Osteoblast (primary cell): ENCODE measurements at places on chromosomes 2 and 18. TPM values are rescaled to one million over a fixed set of nuclear protein-coding genes. Genes with fewer than 3 reads are reported as not detected.

DNA sequence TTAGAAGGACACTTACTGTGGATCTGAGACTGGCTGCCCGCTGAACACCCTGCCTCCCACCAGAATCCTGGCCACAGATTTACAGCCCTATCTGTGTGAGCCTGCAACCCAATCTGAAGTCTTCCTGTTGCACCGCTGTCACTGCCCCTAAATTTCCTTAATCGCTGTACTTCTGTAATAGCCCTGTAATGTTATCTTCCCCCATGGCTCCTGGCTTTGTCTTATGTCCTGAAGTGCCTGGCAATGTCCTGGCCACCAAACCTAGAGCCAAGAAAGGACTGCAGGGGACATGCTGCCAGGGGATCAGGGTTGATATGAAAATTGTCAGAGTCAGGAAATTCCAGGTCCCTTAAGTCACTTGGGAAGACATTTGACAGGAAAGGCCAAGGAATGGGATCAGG, 52.7 kb downstream of the FHOD3 start:
- peak overlapping the region; percentile 34 for H3K27ac ChIP-seq
- H3K27me3 ChIP-seq, result no peaks in the 10 kb centered on the region
- H3K4me3 ChIP-seq, result no peak overlapping the region
- no peak for DNase-seq

GRCh38 chr2:85061896-85062295, 71.3 kb upstream of the TCF7L1 start:
- no peak overlapping the region for H3K27ac ChIP-seq
- peaks cover 3% of the 10 kb centered on the region for H3K4me1 ChIP-seq
- peaks cover 31% of the 10 kb centered on the region for H3K27me3 ChIP-seq
- H3K36me3 ChIP-seq, result no peaks in the 10 kb centered on the region

DNA sequence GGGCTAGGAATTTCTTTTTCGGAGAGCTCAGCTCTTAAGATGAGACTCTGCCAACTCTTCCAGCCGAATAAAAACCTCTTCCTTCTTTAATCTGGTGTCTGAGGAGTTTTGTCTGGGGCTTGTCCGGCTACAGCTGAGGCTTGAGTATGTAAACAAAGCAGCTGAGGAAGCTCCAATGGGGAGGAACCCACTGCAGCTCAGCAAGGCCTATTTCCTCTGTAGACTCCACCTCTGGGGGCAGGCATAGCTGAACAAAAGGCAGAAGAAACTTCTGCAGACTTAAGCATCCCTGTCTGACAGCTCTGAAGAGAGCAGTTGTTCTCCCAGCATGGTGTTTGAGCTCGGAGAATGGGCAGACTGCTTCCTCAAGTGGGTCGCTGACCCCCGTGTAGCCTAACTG, 838.7 kb downstream of the CCDC85A start:
- H3K27ac ChIP-seq, result no peak overlapping the region
- no peak for DNase-seq
- no peak overlapping the region for H3K4me3 ChIP-seq
- H3K27me3 ChIP-seq, result no peaks in the 10 kb centered on the region

DNA sequence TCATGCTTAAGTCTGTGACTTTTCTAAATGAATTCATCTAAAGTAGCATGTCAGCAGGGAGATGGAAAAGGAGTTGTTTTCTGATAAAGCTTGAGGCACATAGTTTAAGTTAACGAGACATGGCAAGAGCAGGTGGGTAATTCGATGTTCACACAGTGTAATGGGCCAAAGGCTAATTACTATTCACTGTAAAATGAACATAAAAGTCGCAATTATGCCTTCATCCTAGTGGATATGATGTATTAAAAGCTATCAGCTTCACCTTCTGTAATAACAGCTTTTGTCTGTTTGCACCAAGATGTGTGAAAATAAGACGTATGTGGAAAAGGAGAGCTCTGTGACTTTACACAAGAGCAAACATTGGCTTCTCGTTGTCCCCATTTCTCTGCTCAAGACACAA, 94.2 kb upstream of the CDH20 start:
- H3K4me3 ChIP-seq, result no peak overlapping the region
- no peaks in the 10 kb centered on the region for H3K36me3 ChIP-seq
- no peak for DNase-seq
- no peaks in the 10 kb centered on the region for H3K4me1 ChIP-seq

DNA sequence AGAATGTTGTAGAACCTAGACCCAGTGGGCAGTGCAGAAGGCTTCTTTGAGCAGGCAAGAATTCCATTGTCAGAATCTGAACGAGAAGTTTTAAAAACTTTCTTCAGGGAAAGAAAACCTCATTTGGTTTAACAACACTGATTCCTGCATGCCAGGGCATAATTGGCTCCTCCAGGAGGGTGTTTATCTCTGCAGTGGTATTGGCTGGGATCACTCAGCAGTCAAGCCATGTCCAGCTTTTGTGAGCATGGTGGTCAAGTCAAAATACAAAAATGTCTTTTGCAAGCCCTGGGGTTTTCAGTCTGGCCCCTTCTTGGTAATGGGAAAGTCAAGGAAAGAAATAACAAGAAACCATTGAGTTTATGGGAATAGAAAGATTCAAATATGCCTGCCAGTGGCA, 28.3 kb downstream of the FHOD3 start:
- H3K4me3 ChIP-seq, result no peak overlapping the region
- H3K36me3 ChIP-seq, result no peaks in the 10 kb centered on the region
- no peaks in the 10 kb centered on the region for H3K27me3 ChIP-seq
- H3K4me1 ChIP-seq, result peaks cover 23% of the 10 kb centered on the region
- no peak overlapping the region for H3K27ac ChIP-seq

- no peak overlapping the region for H3K4me3 ChIP-seq
- no peak overlapping the region for H3K27ac ChIP-seq
- H3K27me3 ChIP-seq, result no peaks in the 10 kb centered on the region
- DNase-seq, result no peak
- H3K36me3 ChIP-seq, result no peaks in the 10 kb centered on the region
These were observed 183.5 kb upstream of the GCFC2 start for GRCh38 chr2:75894170-75894569.

- no peak overlapping the region for H3K4me3 ChIP-seq
- H3K27ac ChIP-seq, result no peak overlapping the region
- no peak for DNase-seq
- H3K36me3 ChIP-seq, result peaks cover 23% of the 10 kb centered on the region
- H3K4me1 ChIP-seq, result no peaks in the 10 kb centered on the region
These were observed 23.9 kb downstream of the HNRNPLL start for GRCh38 chr2:38578832-38579231.

DNA sequence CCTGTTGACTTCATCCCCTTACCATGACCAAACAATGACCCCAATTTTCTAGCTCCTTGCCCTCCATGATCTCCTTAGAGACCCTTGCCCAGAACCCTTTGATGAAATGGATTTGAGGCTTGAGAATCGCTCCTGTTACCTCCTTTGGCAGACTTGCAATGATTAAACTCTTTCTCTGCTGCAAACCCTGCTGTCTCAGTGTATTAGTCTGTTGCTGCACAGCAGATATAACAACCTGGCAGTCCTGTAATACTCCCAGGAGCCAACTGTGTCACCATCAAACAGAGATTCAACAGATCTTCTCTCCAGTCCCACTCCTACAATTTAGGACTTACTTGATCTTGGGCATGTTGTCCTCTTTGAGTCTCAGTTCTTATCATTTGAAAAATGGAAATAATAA, 242.9 kb downstream of the HRH4 start:
- no peaks in the 10 kb centered on the region for H3K4me1 ChIP-seq
- no peak for DNase-seq
- no peaks in the 10 kb centered on the region for H3K27me3 ChIP-seq
- no peaks in the 10 kb centered on the region for H3K36me3 ChIP-seq
- no peak overlapping the region for H3K4me3 ChIP-seq
- H3K27ac ChIP-seq, result no peak overlapping the region

GRCh38 chr2:67633212-67633856, 236.2 kb downstream of the ETAA1 start:
- H3K4me3 ChIP-seq, result no peak overlapping the region
- no peaks in the 10 kb centered on the region for H3K4me1 ChIP-seq
- H3K27me3 ChIP-seq, result no peaks in the 10 kb centered on the region
- H3K27ac ChIP-seq, result no peak overlapping the region
- H3K36me3 ChIP-seq, result no peaks in the 10 kb centered on the region

DNA sequence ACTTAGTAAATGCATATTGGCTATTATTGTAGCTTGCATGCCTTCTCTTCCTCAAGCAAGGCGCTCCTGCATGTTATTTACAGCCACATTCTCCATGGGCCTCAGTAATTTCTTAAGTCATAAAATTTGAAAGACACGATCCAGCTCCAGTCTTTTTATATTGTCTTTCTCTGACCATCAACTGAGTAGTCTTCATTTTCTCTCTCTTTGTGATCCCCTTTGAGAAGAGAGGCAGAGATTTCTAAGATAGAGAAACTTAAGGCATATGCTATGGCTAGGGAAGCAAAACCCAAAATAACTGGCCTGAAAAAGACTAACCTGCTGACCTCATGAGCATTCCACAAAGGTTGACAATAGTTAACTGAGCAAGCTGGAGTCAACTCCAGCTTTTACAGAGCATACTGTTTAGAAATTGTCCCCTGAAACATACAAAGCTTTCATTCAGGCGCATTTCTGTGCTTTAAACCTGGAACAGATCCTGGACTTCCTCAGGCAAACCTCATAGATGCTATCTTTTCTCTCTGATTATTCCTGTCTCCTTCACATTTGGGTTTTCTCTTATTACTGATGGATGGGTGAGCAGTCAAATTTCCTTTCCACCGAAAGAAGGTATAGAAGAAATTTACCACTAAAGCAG, 4.6 kb downstream of the DPP4 start:
- no peak overlapping the region for H3K4me3 ChIP-seq
- no peak for DNase-seq
- no peak overlapping the region for H3K27ac ChIP-seq
- no peaks in the 10 kb centered on the region for H3K36me3 ChIP-seq
- no peaks in the 10 kb centered on the region for H3K27me3 ChIP-seq

DNA sequence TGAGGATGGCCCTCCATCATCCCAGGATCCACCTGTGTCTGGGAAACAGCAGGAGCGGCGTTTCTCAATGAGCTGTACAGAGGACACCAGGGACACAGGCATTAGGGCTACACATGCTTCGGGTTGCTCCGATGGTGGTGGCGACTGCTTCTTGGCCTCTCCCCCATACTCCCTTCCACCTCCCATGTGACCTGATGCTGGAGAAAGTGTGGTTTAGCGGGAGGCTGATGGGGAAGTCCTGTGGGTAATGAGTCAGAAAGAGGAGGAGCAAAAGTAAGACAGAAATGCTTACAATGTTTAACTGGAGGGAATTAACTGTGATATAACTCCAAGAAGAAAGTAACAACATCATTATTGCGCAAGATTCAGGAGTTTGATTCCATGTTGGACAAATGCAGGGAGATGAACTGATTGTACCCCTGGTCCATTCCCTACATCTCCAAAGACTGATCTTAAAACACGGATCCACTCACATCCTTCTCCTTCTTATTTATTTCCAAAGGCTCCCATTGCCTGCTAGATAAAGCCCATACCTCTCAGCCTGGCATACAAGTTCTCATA, 186.6 kb downstream of the NRP2 start:
- peak; percentile 83 for DNase-seq
- peaks cover 9% of the 10 kb centered on the region for H3K4me1 ChIP-seq
- no peaks in the 10 kb centered on the region for H3K36me3 ChIP-seq

- no peaks in the 10 kb centered on the region for H3K27me3 ChIP-seq
- DNase-seq, result no peak
- H3K36me3 ChIP-seq, result no peaks in the 10 kb centered on the region
- H3K27ac ChIP-seq, result no peak overlapping the region
These were observed 203.9 kb downstream of the C1D start for GRCh38 chr2:67858886-67859285.

GRCh38 chr18:61748004-61748403, 144.8 kb downstream of the RNF152 start:
- H3K27ac ChIP-seq, result no peak overlapping the region
- DNase-seq, result no peak
- peaks cover 6% of the 10 kb centered on the region for H3K27me3 ChIP-seq
- peaks cover 6% of the 10 kb centered on the region for H3K4me1 ChIP-seq
- no peak overlapping the region for H3K4me3 ChIP-seq
- no peaks in the 10 kb centered on the region for H3K36me3 ChIP-seq

GRCh38 chr2:64122358-64122757, 21.9 kb downstream of the PELI1 start:
- no peaks in the 10 kb centered on the region for H3K27me3 ChIP-seq
- no peak overlapping the region for H3K4me3 ChIP-seq
- no peak for DNase-seq
- H3K4me1 ChIP-seq, result no peaks in the 10 kb centered on the region
- no peak overlapping the region for H3K27ac ChIP-seq

DNA sequence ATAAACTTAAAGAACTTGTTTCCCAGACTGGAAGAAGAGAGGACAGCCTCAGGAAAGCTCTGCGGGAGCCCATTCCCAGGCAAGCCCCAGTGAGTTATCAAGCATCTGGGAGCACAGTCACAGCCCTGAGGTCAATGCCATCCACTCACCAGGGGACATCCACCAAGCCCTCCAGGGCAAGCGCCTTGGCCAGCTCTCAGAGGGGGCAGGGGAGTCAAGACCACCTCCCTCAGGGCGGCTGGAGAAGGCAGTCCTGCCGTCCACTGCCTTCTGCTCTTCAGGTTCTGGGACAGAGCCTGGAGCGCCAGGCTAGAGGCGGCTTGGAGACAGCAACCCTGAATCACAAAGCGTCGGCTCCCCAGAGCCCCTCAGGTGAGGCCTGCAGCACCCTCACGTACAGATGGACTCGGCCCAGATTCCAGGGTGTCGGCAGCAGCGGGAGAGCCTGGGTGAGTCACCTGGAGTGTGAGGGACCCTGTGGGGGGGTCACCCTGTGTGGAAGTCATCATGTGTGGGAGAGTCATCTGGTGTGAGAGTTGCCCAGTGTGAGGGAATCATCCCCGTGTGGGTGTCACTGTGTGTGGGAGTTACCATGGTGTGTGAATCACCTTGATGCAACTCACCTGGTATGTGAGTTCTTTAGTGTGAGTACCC, 100.9 kb upstream of the TEX51 start:
- no peak overlapping the region for H3K4me3 ChIP-seq
- no peaks in the 10 kb centered on the region for H3K36me3 ChIP-seq
- DNase-seq, result no peak
- no peaks in the 10 kb centered on the region for H3K27me3 ChIP-seq

DNA sequence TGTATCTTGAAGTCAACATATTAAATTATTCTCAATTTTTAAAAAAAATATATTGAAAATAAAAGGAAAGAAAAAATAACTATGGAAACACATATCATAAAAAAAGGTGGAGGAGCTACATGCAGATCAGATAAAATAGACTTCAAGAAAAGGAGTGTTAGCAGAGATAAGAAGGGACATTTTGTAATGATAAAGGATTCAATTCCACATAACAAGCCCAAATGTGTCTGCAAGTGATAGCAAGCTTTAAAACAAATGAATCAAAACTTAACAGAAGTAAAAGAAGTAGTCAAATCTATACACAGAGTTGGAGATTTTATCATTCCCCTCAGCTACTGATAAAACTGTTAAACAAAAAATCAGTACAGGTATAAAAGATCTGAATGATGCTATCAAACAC, 74.9 kb downstream of the TTC32 start:
- DNase-seq, result no peak
- H3K27me3 ChIP-seq, result no peaks in the 10 kb centered on the region
- H3K4me3 ChIP-seq, result no peak overlapping the region
- no peak overlapping the region for H3K27ac ChIP-seq
- H3K4me1 ChIP-seq, result peaks cover 15% of the 10 kb centered on the region

LIMS3 gene
- 3.2 and 7.2 TPM in 2 replicates for total RNA-seq

SCN9A gene
- total RNA-seq, result 1.8 and 2.1 TPM in 2 replicates

GTF2A1L gene
- total RNA-seq, result 0.59 and 1.1 TPM in 2 replicates

LIMS2 gene
- 11.2 and 14.8 TPM in 2 replicates for total RNA-seq

IMPA2 gene
- total RNA-seq, result 11.2 and 14.4 TPM in 2 replicates

SLC25A12 gene
- 26.8 and 29.8 TPM in 2 replicates for total RNA-seq

L3MBTL4 gene
- total RNA-seq, result 0.36 and 0.88 TPM in 2 replicates

TGFBRAP1 gene
- 32.6 and 32.7 TPM in 2 replicates for total RNA-seq

FTCDNL1 gene
- total RNA-seq, result 4.7 and 5.0 TPM in 2 replicates

ASB18 gene
- under 0.01 TPM in 1 of 2 replicates, not detected in the other for total RNA-seq
